ENCODE measurements at places on chromosomes 16 and 17. TPM values are rescaled to one million over a fixed set of nuclear protein-coding genes. Genes with fewer than 3 reads are reported as not detected.
A peak's percentile ranks its signal among the peaks of the same experiment; 100 is the strongest.

The STAT5A gene
- 9.7 TPM for total RNA-seq

The C17orf50 gene
- 0.30 TPM for total RNA-seq

The GEMIN4 gene
- total RNA-seq: 42.1 TPM

The TBC1D3G gene
- total RNA-seq: not detected

The NPIPB9 gene
- total RNA-seq: 2.5 TPM

- no peak for DNase-seq
These were observed 12.9 kb upstream of the TACO1 start for GRCh38 chr17:63587770-63588169.

DNA sequence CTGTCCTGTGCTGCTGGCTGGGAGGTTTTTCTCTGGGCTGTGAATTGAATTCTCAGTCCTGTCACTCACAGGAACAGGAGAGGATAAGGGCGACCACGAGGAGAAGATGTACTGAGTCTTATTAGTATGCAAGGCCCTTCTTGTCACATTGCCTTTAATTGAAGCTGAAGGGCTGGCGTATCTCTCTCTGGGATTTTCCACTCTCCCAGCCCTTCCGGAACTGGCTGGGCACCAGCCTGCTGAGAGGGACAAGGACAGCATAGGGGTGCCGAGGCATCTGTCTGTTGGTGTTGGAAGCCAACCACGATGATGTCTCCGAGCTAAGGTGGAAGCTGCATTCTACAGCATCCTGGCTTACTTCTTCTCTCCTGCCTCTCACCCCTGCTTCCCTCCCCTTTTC is 33.2 kb downstream of the GPRC5B start:
- DNase-seq: no peak

DNA sequence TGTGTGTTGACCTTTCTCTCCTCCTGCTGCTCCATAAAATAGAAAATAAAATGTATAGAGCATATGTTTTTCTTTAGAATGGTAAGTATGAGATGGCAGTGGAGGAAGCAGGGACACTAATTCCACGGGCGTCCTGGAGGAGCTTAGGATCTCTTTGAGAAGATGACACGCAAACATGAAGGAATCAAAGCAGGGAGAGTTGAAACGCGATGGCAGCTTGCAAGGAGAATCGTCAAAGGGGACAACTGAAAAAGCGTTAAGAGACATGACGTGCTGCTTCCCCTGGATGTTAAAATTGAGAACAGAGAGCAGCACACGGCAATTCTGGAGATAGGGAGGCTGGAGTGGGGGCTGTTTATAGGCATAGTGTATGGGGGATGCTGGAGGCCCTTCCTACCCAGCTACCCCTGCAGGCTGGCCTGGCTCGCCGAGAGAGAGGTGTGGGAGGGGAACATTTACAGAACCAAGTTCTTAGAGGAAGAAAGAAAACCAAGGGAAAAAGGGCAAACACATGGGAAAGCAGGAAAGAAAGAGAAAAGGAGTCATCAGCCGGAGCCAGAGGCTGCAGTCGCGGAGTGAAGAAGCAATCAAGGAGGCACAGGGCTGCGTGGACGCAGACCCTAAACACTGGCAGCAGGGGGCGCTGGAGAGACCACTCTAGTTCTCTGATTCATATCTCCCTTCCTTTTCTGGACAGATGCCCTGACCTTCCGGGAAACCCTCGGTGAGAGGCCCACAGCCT is 55.8 kb downstream of the MYH13 start:
- DNase-seq: peak; percentile 77

DNA sequence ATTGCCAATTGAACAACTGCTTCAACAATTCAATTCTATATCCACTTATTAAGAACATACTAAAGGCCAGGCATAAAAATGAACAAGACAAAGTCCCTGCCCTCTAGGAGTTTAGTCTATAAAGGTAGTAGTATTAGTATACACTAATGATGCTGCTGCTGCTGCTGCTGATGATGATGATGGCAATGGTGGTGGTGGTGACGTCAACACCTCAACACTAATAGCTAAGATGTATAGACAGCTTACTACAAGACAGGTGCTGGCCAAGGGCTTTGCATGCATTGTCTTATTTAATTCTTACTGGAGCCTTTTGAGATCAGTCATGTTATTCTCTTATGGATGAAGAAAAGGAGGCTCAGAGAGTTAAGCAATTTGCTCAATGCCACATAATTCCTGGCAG is 164.4 kb upstream of the ASIC2 start:
- DNase-seq: no peak

DNA sequence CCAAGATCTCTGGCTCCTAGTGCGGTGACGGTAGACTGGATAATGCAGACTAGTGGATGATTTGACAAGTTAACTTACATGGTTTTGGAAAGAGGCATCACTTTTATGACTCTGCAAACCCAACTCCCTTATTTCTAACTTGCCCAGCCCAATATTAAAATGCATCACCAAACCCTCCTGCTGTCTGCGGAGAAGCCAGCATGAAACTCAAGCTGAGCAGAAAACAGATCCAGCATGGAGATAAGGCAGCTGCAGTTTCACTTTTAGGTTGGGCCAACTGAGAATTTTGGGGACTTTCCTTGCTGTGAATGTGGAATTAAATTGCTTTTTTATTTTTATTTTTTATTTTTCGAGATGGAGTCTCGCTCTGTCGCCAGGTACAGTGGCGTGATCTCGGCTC is 27.8 kb downstream of the CDH1 start:
- no peak for DNase-seq

- no peak for DNase-seq
These were observed 174.4 kb upstream of the TOX3 start for GRCh38 chr16:52721331-52721730.

DNA sequence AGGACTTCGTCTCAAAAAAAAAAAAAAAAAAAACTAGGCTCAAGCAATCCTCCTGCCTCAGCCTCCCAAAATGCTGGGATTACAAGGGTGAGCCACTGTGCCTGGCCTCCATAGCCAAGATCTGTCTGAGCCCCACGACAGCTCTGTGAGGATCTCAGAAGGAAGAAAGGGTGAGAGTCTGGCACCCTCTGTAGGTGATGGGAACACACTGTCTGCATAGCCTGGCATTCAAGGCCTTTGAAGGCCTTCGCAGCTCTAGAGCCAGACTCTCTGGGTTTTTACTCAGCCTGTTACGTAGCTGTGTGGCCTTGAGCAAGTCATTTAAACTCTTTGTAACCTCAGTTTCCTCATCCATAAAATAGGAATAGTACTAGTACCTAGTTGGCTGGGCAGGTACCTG is 6.3 kb upstream of the XPO6 start:
- DNase-seq: peak; percentile 30

GRCh38 chr16:75475420-75475847 is 10.9 kb upstream of the TMEM170A start:
- DNase-seq: no peak
